ENCODE measurements at places on chromosomes 7 and 10.

- DNase-seq: no peak
These were observed 38.7 kb downstream of the PLXNA4 start for GRCh38 chr7:132537456-132538145.

DNA sequence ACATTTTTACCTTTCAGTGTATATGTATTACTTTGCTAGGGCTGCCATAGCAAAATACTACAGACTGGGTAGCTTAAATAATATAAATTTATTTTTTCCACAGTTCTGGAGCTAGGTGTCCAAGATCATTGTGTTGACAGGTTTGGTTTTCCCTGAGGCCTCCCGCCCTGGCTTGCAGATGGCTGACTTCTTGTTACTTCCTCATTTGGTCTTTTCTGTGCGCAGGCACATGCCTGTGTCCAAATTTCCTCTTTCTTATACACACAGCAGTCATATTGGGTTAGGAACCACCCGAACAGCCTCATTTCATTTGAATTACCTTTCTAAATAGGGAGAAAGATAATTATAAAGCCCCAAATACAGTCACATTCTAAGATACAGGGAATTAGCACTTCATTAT lies 521.6 kb upstream of the SORCS1 start:
- no peak for DNase-seq

- no peak for DNase-seq
These were observed 1.5 kb downstream of the MKX start for GRCh38 chr10:27743877-27744801.

DNA sequence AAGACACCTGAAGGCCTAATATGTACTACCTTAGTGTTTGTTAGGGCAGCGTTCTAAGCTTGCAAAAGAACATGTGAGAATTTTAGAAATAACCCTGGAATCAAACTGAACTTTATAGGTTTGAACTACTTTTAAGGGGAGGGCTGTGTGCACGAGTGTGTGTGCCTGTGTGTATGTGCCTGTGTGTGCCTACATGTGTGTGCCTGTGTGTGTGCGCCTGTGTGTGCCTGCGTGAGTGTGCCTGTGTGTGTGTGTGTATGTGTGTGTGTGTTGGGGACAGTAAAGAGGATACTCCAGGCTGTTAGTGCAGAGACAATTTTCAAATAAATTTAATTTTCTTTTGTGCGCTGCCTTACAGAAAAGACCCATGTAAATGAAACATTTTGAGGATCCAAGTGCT lies 68.1 kb upstream of the WDR11 start:
- DNase-seq: no peak

- DNase-seq: no peak
These were observed 53.6 kb upstream of the ZPBP start for GRCh38 chr7:50146692-50147091.

- no peak for DNase-seq
These were observed 81.4 kb upstream of the HABP2 start for GRCh38 chr10:113471241-113471996.

GRCh38 chr10:31112961-31113360 lies 81.3 kb upstream of the ZNF438 start:
- no peak for DNase-seq

DNA sequence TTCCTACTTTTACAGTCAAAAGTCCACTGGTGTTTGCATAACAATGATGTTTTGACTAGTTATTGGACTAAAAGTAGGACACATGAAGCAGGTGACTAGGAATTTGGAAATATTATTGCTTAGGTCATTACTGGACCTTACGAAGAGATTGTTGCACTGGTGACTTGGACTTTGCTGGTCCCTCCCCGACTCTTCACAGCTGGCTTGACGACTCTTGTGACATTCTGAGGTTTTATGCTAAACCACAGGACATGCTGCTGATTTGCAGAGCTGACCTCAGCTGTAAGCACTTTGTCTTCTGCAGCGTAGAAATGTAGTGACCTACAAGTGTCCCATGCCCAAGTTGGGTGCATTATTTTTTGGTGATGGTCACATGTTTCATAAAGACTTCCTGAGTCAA lies 21.9 kb downstream of the PCBD1 start:
- no peak for DNase-seq

GRCh38 chr7:22204312-22204711 lies 152.6 kb downstream of the RAPGEF5 start:
- no peak for DNase-seq

DNA sequence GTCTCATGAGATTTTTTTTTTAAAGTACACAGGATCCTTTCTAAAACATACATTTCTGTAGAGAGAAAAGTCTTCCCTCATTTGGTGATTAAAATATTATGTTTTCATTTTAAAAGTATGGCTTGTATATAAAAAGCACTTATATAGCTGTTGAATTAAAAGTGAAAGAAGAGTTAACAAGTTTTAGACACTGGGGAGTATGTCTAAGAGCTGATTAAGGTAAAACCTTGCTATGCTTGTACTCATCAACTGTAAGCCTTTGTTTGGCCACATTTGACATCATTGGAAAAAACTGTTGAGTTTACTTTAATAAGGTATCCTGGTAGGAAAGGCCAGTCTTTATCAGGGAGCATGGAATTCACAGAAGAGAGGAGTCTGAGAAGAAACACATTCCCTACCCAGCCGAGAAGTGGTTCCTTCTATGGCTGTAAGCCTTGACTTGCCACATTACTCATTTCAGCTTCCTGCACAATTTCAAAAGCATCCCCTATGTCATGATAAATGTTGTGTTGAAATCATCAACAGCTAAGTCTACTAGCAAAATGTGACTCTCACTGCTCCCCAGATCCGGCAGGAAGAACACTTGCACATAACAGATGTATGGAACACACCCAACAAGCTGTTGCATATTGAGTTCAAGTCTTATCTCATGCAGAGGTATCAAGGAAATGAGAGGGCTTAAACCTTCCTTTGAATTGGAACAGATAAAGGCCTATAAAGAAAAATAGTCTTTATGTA lies 171.8 kb upstream of the CDK1 start:
- DNase-seq: no peak

GRCh38 chr7:5694912-5695726 lies 86.3 kb downstream of the RNF216 start:
- no peak for DNase-seq

DNA sequence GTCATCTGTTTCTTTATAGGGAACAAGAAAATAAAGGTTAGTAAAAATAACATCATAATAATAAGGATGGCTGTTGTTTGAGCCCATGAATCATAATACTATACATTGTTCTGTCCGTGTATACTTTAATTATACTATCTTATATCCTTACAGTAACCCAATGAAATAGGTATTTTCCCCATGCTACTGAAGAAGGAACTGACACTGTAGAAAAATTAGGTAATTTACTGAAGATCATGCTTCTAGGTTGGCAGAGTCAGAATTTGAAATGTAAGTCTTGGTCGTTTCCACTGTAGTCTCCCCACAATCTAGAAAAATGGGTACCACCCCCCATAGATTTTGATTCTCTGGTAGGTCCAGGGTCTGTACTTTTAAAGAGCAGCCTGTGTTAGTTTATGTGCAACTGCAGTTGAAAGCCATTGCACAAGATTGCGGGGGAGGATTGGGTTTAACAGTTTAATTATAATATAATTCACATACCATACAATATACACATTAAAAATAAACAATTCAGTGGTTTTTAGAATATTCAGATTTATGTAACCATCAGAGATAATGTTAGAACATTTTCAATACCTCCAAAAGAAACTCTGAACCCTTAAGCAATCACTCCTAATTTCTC lies 47.7 kb downstream of the SHOC2 start:
- no peak for DNase-seq

GRCh38 chr10:15879058-15879457 lies 18.8 kb upstream of the MINDY3 start:
- peak; percentile 39 for DNase-seq

DNA sequence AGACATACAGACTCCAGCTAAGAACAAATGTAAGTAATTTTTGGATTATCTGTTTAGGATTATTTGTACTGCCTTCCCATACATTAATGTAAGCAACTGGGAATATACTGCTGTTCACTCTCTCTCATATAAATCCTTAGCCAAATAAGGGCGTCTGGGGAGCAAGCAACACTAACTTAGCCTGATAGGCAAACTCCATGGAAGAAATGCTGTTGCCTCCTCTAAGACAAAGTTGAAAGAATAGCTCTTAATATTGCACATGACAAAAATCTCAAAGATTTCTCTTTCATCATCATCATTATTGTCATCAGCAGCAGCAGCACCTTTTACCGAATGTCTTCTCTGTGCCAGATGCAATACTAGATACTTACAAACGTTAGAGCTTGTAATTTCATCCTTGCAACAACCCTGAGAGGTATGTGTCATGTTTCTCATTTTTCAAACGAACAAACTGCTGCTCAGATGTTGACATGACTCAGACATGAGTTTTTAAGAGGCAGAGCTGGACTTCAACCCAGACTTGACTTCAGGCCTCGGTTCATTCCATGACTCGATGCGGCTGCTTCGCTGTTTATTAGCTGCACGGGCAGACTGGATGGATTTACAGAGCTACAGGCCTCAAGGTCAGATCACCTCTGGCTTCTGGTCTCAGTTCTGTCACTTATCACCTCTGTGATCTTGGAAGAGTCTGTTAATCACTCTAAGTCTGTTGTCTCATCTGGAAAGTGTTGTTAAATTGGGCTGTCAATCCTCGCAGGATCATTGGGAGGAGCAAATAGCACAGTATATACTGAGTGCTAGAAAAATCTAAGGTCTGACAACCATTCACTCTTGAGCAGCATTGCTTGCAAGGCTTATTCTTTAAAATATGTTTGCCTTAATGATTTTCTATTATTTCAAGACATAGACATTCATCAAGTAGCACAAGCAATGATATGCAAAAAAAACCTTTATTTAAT lies 126.3 kb upstream of the CELF2 start:
- no peak for DNase-seq

DNA sequence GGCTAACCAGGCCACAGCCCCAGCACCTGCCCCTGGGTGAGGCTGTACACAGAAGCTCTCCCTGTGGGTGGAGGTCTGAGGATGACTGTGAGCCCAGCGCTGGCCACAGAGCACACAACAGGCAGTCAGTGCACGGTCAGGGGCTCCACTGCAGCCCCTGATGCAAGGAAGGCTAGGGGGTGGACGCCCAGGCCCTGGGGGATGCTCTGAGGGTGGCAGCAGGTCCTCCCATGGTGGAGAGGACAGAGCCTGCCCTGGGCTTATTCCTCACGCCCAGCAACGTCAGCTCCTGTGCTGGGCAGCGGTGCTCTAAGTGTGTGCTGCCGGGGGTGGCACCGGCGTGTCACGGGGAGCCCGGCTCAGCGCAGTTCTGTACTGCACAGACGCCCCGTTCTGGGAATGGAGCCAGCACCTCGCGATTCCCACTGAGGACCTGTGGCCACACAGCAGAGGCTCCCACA lies 223.2 kb downstream of the MAD1L1 start:
- DNase-seq: no peak

- DNase-seq: no peak
These were observed 30.0 kb upstream of the EIF5AL1 start for GRCh38 chr10:79482304-79482703.

- DNase-seq: no peak
These were observed 10.2 kb downstream of the GHRHR start for GRCh38 chr7:30973791-30974604.

DNA sequence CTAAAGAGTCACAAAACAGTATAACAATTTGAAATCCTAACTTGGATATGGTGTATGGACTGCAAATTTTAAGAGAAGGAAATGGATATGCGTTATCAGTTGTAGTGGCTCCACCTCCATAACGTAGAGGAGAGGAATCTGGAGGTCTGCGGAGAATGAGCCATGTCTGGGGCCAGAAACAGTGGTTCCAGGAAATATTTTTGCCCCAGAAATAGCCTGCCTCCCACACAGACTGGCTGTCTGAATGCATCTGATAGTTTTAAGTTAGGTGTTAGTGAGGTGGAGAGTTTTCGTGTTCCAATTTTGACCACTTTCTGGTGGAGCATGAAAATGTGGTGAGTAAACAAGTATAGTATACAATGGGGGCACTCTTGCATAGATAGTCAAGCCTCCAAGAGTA lies 1.6 kb downstream of the PHTF2 start:
- DNase-seq: no peak

DNA sequence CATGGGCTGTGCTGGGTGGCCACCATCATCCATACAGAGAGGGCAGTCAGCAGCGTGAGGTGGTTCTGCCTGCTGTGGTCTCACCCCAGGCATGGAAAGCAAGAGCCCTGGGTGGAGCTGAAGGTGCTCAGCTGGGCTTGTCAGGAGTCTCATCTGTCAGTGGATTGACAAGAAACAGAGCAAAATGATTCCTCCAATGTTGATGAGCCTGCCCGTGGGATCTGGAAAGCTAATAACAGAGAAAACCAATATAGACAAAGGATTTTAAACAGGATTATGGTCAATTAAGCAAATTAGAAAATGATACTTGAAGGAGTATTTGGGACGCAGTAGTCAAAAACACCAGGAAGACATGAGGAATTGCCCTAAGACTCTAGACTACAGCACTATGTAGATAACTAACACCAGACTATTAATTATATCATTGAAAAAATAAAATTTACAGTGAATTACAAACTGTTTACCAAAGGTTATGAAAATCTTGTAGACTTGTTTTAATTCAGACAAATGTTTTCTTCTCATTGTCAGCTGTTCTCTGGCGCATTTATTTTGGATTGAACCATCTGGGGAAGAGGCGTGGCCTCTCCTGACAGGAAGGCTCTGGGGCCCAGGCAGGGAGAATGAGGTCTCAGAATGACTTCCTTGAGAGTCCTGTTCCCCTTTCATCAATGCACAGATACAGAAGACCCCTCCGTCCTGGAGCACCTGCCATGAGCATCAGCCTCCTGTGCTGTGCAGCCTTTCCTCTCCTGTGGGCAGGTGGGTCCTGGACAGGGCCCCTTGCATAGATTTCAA lies 211.2 kb upstream of the PRSS58 start:
- no peak for DNase-seq

DNA sequence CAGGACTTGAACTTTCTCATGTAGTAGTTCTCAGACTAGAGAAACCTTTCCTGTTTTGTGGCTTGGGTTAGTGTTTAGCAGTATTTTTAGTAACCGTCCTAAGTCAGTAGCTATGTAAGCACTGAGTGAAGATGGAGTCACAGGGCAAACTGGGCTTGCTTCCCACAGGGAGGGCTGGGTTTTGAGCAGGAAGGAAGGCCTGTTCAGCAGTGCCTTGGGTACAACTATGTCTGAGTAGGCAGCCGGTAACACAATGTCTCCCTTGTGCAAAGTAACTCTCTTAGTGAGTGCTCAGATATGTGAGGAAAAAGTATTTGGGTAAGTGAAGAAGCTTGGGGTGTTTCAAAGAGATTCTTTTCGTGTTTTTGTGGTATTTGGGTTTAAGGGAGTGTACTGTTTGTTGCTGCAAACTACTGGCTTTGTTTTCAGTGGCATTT lies 96.4 kb downstream of the CCSER2 start:
- no peak for DNase-seq

DNA sequence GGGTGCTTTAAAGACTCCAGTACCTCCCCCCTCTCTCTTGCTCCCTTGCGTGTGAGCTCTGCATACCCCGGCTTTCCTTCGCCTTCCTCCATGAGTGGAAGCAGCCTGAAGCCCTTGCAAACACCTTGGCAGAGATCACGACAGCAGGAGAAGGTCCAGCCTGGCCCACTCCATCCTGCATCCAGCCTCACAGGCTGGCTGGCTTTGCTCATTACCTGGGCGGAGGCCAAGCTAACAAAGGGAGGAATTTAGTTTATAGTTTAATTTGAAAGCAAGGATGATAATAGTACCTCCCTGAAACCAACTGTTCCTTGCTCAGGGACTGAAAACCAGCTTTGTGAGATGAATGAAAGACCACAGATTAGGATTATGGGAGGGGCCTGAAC lies 99.4 kb downstream of the PRKAG2 start:
- no peak for DNase-seq

Measured in HuH-7 (cell line).